ENCODE measurements at places on chromosomes 1 and 21.

DNA sequence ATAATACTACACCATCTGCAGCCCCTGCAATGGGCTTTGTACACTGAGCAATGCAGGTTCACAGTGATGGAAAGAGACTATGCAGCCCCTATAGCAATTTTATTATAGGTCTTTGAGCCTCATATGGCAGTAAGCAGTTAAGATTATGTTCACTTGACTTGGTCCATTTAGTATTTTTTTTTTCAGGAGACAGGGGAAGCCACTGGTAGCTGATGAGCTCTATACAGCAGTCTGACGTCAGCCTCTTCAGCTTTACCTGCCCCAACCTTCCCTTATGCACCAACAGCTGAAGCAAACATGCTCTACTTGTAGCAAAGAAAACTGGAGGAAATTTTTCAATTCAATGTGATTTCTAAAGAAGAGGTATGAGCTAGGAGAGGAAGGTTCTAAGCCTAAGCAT, 32.2 kb downstream of the AIDA start:
- no peak for DNase-seq

GRCh38 chr1:233327651-233328141, at the start of gene MAP3K21:
MAP3K21 (plus strand) TSS chr1:233327724; CDS start chr1:233328029, 305 bp downstream.
- DNase-seq: no peak

GRCh38 chr1:174789399-174789798, 210.3 kb upstream of the CACYBP start:
- DNase-seq: no peak

- DNase-seq: no peak
Measured at GRCh38 chr1:36326499-36326898, 3.1 kb upstream of the EVA1B start.

GRCh38 chr1:101592845-101593244, 356.0 kb downstream of the S1PR1 start:
- no peak for DNase-seq

GRCh38 chr21:46361176-46361575, 37.2 kb downstream of the PCNT start:
- no peak for DNase-seq

DNA sequence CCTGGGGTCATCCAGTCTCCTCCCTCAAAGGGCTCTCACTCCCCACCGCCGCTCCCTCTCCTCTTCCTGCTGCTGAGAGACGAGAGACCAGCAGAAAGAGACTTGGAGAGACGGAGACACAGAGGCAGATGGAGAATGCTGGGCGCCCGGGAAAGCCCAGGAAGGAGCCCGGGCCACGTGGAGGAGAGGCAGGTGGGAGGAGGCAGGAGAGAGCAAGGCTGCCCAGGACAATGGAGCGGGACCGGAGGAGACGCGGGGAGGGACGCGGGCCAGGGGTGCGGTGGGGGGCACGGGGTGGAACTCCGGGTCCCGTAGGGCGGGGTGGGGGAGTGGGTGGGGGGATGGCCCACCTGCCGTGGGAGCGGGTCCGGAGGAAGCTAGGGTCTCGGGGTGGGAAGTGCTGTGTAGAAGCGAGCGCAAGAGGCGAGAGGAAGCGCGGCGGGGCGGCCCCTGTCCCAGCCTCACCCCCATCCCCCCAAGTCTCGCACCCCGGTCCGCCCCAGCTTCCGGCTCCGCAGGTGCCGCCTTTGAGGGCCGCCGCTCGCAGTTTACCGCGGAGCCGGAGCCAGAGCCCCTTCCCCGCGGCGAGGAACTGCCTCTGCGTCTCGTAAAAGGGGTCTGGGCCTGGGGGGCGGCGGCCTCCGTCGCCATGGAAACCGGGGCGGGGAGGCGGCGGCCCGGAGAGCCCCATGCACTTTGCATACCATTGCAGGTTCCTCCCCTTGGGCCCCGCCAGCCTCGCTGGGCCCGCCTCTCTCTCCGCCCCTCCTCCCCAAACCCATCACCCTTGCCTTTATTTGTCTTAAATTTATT, 11.7 kb upstream of the EPHA2 start:
- peak; percentile 36 for DNase-seq

DNA sequence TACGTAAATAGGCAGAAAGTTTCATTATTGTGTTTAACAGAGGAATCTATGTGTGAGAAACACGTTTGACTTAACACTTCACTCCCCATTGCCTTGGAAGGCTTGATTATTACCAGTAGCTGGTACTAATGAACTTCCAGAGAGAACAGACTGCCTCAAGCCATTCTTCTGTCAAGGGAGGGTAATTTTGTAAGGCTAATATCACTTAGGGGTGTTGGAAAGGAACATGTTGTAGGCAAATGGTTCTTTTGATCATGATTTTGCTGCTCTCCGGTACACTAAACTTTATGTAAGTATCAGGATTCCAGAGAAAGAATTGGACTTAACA, 1.8 kb downstream of the LAMC1 start:
- no peak for DNase-seq

DNA sequence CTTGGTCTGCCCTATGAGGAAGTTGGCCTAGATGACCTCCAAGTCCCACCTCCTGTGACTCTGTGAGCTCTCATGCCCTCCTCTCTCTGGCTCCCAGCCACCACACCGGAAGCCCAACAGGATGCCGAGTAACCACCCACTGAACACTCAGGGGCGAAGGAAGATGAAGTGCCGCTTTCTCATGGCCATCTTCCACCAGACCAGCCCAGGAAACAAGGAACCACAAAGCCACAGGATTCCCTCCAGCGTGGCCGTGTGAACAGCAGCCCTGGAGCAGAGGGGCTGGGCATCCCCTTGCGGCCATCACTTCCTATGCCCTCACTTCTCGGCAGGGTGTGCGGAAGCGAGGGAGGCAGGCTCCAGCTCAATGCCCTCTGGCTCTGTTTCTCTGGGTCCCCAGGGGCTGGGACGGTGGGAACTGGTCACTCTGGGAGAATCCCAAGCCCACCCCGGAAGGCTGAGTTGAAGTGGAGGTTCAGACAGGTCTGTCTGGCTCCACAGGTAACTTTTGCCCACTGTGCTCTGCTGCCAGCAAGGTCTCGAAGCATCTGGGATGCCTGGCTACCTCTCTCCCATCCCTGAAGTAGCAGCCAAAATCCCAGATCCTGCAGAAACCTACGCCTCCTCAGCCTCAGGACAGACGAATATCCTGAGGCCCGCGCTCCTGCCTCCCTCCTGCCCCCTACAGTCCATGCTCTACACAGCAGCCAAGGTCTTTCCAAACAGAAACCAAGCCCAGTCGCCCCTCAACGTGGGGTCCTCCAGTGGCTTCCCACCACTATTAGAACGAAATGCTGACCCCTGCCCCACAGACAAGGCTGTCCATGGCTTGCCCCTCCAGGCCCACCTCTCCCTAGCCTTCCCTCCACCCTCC, 44.2 kb upstream of the ECE1 start:
- DNase-seq: peak; percentile 35

DNA sequence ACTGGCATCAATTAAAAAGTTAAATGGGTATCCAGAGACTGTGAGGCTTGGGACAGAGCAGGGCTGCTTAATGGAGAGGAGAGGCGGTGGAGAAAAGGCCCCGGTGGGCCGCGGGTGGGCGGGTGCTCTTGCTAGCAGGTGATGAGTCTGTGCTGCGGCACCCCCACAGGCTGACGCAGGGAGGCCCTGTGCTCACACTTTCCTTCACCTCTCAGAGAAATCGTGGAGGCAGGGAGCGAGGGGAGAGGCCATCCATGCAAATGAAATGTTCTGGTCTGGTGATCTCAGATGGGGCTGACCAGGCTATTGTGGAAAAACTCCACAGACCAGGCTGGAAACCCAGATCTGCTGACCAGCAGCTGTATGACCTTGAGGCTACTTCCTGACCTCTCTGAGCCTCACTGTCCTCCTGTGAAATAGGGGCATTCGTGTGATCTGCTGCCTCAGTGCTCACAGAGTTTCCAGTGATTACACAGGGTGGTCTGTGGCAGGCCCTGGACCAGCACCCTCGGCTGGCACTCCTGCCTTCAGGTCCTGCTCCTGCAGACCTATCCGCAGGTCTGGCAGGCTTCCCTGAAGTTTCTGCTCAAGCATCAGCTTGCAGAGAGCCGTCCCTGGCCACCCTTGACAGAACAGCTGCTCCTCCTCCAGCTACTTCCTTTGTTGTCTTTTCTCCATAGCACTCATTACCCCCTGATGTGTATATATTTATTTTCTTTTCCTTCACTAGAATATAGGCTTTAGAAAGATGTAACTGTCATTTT, 89.2 kb downstream of the BEND5 start:
- no peak for DNase-seq

DNA sequence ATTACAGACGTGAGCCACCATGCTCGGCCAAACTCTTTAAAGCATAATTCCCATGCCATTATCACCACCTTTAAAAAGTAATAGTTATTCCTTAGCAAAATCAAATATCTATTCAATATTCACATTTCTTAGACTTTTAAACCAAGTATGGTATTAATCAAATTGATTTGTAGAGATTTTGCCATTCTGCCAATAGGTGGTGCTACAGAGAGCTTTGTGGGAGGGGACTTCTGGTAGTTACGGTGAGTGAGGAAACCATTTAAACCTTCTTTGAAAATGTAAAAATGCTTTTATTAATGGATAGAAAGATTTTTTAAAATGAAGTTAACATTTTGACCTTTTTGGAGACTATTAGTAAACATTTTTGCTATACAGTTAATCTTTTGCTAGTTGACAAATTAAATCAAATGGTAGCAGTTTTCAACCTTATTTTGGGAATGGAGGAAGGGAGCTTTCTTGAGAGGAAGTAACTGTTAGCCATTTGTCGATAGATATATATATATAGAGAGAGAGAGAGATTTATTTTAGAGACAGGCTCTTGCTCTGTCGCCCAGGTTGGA, 19.3 kb downstream of the IARS2 start:
- no peak for DNase-seq

DNA sequence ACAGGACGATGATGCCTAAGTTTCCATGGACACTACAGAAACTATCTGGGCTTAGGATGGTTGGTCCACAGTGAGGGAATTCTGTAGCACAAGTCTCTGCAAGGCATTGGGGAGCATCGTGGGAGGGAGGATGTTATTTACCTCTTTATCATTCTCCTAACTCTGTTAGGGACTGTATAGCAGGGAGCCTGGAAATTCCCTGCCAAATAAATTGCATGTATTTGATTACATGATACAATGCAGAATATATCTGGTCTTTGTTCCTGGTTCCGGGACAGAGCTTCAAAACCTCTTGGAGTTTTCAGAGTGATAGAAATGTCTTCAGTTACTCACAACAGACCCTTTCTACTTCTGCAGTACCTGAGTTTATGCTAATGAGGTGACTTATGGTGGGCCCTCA, 385.9 kb downstream of the PCP4 start:
- DNase-seq: no peak

DNA sequence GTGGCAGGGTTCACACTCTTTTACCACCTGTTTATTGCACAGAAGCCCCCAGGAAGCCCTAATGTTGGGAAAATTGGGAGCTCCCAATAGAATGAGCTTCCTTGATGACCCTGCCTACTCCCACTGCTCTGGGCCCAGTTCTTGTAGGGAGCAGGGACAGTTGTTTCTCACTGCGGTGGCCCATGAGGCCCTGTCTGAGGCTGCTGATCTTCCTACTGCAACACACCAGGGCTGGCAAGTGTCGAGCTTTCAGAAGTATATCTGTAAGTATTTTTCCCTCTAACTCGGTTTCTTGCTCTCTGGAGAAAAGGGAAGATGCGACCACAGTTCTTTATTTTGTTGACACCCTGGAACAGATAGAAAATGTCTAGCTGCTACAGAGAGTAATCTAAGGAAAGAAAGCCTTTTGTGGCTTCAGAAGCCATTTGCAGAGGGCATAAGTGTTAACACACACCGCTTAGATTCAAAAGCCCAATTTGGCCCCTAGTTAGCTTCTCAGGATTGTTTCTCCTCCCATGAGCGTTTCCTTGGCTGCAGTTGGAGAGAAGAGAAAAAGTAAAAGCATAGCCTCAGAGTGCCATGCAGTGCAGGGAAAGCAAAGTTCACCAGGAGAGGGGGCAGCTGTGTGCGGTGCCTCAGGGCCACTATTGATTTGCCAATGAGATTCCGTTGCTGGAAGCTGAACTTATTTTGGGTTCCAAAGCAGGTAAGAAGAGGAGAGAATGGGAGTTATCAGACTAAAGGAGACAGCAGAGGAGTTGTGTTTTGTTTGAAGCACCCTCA, 102.6 kb downstream of the SELENOF start:
- DNase-seq: no peak

- DNase-seq: no peak
Measured at GRCh38 chr1:55048453-55049270, 9.3 kb downstream of the PCSK9 start.

DNA sequence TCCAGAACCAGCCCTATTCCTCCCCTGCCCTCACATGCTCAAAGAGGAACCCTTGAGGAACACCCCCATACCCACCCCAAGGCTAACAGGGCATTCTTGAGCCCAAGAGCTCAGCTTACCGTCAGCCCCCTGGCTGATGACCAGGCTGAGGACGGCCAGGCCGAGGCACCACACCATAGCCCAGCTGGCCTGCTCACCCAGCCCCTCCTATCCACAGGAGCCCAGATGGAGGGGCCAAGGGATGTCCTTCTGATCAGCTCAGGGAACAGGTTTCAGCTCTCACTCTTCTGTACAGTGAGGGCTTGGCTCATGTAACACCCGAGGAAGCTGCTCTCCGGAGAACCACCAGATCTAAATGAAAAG, 2.2 kb downstream of the IGSF9 start:
- DNase-seq: no peak

DNA sequence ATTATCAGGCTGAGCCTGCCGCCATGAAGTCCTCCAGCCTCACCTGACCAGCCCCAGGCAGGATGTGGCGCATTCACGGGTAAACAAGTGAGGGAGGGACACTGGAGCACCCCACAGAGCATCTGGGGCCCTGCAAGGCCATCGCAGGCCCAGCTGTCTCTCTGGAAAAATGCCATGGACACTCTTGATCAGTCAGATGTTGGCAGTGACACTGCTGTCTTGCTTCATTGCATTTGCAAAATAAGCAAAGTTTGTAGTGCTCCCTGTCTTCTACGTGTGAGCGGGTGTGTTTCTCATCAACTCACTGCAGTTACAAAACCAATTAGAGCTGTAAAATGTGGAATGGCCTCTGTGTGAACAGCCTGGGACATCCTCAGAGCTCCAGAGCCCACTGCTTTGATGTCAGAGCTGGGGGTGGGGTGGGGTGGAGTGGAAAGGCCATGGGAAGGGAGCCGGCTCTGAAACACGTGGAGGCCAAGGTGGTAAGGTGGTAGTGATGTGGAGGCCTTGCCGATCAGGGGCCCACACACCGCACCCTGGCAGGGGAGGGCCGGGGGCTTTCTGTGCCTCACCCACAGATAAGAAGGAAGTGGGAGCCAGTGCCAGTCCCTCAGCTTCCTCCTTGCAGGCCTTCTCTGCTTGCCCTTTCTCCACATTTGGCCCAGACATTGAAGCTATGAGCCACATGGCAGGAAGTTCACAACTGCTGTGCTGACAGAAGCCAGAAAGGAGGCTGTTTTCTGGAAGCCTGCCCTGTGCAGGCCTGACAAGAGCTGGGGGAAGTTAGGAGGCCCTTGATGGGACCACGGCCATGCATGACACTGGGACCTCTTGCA, 254.9 kb downstream of the RHOU start:
- no peak for DNase-seq

GRCh38 chr21:45764792-45765191, 121.3 kb downstream of the PCBP3 start:
- no peak for DNase-seq

DNA sequence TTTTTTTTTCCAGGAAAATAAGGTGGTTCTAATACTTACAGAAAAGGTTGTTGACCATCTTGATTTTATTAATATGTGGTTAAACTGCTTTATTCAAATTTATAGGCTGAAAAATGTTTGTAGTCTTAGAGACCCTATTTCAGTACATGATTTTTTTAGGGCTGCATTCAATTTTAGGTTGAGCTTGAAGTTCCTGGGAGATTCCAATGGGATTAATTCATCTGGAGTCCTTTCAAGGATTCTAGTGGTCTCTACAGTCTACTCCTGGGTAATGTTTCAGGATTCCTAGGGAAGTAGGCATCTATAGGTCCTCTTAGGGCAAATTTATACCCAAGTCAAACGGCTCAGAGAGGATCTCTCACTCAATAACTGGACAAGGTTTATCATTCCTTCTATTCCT, 126.7 kb downstream of the HMCN1 start:
- DNase-seq: no peak

All from stimulated activated CD4-positive, alpha-beta T cell treated with anti-CD3 and anti-CD28 coated beads, Interleukin-15, amount 100 ng/mL, for 1 hour (primary cell).